Activated CD4-positive, alpha-beta T cell treated with anti-CD3 and anti-CD28 coated beads, Interleukin-2, amount 10 ng/mL, durations not matched to agents 24 days and 14 days (primary cell): ENCODE measurements at places on chromosomes 4 and X. TPM values are rescaled to one million over a fixed set of nuclear protein-coding genes. Genes with fewer than 3 reads are reported as not detected.

GRCh38 chr4:18767921-18768320 is 746.4 kb upstream of the LCORL start:
- H3K27ac ChIP-seq: no peak overlapping the region
- H3K27me3 ChIP-seq: no peaks in the 10 kb centered on the region
- no peaks in the 10 kb centered on the region for H3K36me3 ChIP-seq
- H3K4me3 ChIP-seq: no peak overlapping the region

DNA sequence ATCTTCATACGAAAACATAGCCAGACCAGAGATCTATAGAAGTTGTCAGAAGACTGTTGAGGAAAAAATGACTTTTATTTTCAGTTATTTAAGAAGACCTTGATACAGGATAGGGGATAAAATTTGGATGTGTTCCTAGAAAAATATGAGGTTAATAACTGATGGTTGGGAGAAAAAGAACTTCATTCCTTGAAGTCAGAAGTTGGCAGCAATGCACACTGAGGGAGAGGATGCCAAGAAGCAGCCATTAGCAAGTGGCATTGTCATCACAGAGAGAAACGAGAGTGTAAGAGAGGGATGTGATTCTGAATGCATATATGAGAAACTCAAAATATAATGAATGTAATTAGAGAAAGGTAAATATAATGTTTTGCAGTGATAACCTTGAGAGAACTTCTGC is 382.1 kb upstream of the EPHA5 start:
- H3K27ac ChIP-seq: no peak overlapping the region
- no peaks in the 10 kb centered on the region for H3K36me3 ChIP-seq
- H3K4me1 ChIP-seq: no peaks in the 10 kb centered on the region
- no peak for DNase-seq

DNA sequence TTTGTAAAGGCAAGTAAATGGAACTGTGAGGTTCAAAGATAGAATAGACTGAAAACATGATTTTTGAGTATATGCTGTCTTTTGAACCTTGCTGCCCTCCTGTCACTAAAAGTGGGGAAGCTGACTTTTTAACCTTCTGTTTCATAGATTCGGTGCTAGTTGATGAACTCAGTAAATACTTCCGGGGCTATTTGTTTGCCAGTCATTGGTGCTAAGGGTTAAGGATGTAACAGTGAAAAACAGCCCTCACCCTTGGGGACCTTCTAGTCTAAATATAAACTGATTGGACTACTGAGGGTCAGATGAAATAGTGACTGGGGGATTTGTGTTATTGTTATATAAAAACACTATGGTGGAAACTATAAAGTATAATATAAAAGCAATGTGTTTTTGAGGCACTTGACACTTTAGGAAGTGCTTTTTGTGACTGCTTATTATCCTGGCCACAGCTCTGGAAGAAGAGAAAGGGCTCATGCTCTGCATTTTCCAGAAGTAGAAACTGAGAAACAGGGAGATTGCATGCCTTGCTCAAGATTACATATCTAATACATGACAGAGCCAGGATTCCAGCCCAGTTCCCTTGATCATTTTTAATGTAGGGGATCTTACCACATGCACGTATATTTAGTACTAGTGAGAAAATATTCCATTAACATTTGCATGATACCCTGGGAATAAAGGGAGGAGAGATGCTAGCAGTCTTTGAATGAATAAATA is 3.9 kb downstream of the BST1 start:
- DNase-seq: no peak
- no peak overlapping the region for H3K4me3 ChIP-seq
- H3K36me3 ChIP-seq: no peaks in the 10 kb centered on the region
- H3K27me3 ChIP-seq: peaks cover 15% of the 10 kb centered on the region

TLR7 gene
- 0.12 and 0.17 TPM in 2 replicates for total RNA-seq

ATP8A1 gene
- 21.8 and 24.3 TPM in 2 replicates for total RNA-seq
